Fibroblast of skin of left biceps (primary cell): ENCODE measurements at places on chromosomes 12 and 14.

DNA sequence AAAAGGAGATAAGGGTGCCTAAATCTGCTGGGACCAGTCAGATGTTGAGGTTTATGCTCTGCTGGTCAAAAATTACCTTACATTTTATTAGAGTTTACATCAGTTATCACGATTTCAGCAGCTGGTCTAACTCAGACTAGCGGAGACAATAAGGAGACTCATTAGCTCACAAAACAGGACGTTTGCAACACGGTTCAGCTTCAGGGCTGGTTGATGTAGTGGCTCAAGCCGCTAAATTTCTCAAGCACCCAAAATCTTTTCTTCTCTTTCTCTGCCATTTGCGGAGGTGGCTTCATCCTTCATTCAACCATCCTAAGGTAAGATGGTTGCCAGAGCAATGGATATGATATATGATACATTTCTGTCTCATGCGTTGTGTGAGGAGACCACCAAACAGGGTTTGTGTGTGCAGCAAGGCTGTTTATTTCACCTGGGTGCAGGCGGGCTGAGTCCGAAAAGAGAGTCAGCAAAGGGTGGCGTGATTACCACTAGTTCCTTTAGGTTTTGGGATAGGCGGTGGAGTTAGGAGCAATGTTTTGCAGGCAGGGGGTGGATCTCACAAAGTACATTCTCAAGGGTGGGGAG, 30.3 kb upstream of the CLIP1 start:
- DNase-seq = no peak

DNA sequence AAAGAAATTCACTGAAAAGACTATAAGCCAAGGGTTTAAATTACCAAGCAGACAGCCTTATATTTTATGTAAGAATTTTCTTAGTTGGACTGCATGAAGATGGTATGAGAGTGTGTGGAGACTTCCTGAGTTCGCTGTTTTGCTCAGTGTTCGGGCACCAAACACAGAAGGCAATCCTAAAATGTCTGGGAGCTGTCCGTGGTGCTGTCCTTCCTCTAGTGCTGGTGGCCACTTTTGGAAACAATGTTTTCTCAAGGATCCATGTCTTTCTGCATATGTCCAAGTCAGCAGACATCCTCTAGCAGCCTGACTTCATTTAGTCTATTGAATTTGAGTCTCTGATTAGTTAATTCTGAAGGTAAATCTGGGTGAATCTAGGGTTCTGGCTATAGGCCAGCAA, 135.8 kb downstream of the SLC8A3 start:
- DNase-seq = no peak

DNA sequence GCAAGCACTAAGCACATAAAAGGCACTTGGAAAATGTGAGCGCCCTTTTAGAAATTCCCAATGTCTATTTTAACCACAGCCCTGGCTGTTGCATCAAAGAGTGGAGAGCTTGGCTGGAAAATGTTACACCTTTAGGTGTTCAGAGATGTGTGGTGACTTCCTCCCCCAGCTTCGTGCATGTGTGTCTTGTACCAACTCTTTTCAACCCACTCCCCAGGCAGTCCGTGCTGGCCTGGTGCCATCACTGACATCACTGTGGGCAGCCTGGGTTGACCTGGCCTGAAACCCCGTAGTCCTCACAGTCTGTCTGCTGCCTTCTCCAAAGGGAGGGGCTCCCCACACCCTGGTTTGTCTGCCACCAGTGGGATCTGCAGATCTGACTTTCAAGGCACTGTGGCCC, 101.8 kb downstream of the SCARB1 start:
- no peak for DNase-seq

- DNase-seq = no peak
These were observed 110.2 kb downstream of the VCPKMT start for GRCh38 chr14:50006141-50006540.

- DNase-seq = no peak
These were observed 32.3 kb upstream of the FICD start for GRCh38 chr12:108482717-108483212.

GRCh38 chr12:98903875-98904274, 258.8 kb downstream of the APAF1 start:
- DNase-seq = no peak
